Natural killer cell (primary cell): ENCODE measurements at places on chromosomes 1 and 21.

DNA sequence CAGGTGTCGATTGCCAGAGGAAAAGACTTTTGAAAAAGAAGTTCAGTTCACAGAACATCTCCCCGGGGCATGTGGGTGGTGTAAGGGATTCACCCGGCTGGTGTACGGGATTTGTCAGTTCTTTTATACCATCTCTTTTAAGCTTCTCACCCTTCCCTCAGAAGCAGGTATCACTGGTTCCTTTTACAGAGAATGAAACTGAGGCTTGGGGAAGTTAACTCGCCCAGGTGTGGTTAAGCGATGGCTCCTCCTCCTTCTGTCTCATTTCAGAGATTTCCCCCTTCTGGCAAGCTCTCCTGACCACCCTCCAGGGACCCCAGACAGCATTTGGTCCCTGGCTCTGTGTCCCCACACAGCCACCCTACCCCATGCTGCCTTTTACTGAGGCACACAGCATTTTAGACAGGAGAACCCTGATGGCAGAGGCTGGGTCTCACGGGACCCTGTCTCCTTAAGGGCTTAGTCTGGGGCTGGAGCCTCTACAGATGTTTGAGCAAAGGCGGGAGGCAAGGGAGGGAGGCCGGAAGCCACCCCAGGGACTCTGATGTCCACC lies 2.8 kb upstream of the ECE1 start:
- DNase-seq: peak; percentile 80
- H3K4me1 ChIP-seq: peaks cover 82% of the 10 kb centered on the region
- H3K27me3 ChIP-seq: no peaks in the 10 kb centered on the region
- H3K27ac ChIP-seq: peak overlapping the region; percentile 95

GRCh38 chr1:238927899-238928298 lies 458.5 kb upstream of the CHRM3 start:
- no peak for DNase-seq
- no peaks in the 10 kb centered on the region for H3K4me1 ChIP-seq
- no peaks in the 10 kb centered on the region for H3K36me3 ChIP-seq
- H3K27ac ChIP-seq: no peak overlapping the region

GRCh38 chr1:204480515-204480914 lies 14.1 kb downstream of the PIK3C2B start:
- H3K4me1 ChIP-seq: peaks cover 64% of the 10 kb centered on the region
- DNase-seq: no peak
- no peak overlapping the region for H3K4me3 ChIP-seq
- no peaks in the 10 kb centered on the region for H3K36me3 ChIP-seq
- peak overlapping the region; percentile 41 for H3K27ac ChIP-seq

DNA sequence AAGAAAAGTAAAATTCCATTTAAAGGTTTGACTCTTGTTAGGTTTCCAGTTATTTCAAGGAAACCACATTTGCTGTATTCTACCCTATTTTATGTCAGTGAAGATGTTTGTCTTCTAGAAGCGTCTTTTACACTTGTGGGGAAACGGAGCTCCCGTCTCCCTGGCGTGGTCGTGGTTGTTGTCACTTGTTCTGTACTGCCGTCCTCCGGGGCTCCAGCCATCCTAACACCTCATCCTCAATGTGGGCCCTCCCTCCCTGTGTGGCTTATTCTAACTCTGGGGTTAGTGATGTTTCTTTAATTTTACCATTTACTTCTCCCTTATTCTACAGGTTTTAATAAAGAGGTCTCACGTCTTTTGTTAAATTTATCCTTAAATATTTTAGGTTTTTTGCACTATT lies 52.7 kb upstream of the DIP2A start:
- no peak overlapping the region for H3K4me3 ChIP-seq
- no peak for DNase-seq

DNA sequence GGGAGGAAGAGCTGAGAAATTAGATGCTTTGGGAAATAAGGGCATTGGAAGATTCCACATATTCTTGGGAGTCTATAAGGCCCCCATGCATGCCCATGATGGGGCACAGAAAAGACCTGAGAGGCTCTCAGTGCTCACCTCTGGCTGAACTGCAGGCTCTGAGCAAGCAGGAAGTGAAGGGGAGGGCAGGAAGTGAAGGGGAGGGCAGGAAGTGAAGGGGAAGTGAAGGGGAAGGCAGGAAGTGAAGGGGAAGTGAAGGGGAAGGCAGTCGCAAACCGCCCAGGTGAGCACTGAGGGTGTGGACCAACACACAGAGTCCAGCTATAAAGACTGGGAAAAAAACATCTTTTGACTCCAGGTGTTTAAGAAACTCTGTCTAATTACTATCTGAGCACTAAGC lies 3.5 kb downstream of the KRTAP10-9 start:
- H3K27me3 ChIP-seq: no peaks in the 10 kb centered on the region
- H3K27ac ChIP-seq: peak overlapping the region; percentile 26
- DNase-seq: no peak
- no peak overlapping the region for H3K4me3 ChIP-seq
- H3K36me3 ChIP-seq: no peaks in the 10 kb centered on the region

GRCh38 chr1:205236526-205236925 lies 8.8 kb downstream of the TMCC2 start:
- no peak overlapping the region for H3K4me3 ChIP-seq
- H3K36me3 ChIP-seq: no peaks in the 10 kb centered on the region
- H3K27ac ChIP-seq: no peak overlapping the region
- H3K4me1 ChIP-seq: no peaks in the 10 kb centered on the region
- peaks cover 2% of the 10 kb centered on the region for H3K27me3 ChIP-seq

DNA sequence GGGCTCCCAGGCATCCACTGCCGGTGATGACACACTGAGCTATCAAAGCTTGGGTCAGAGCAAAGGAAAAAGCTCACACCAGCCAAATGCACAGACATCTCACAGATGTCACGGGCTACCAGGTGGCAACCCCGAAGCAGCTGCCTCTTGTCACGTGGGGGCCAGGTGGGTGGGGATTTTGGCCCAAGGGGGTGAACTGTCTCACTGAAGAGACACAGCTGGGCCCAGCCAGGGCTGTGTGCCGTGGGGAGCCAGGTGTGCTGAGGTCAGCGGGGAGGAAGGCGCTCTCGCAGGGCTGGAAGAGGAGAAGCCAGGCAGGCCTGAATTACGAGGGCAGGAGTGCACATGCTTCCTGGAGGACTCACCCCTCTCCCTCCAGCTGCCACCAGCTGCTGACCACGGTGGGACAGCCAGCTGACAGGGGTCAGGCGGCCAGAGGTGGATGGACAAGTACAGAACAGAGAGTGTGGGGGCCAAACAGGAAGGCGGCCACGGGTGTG lies 32.4 kb downstream of the KCNN3 start:
- no peaks in the 10 kb centered on the region for H3K4me1 ChIP-seq
- no peak for DNase-seq
- H3K27me3 ChIP-seq: no peaks in the 10 kb centered on the region
- no peak overlapping the region for H3K27ac ChIP-seq

DNA sequence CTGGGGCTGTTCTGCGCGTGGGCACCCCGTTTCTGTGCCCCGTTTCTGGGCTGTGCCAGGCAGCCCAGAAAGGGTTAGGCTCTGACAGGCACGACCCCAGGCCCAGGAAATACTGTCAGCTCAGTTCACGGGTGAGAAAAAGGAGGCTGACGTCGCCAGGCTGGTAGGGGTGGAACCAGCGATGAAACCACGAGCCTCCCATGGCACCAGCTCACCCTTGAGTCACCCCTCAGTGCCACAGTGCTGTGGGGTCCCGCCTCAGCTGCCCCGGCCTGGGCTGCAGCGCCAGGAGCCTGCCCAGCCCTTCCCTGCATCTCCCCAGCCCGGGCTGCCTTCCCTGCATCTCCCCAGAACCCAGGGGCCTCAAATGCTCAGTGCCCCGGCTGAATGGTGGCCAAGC lies 11.5 kb downstream of the MEGF6 start:
- no peaks in the 10 kb centered on the region for H3K36me3 ChIP-seq
- no peak overlapping the region for H3K4me3 ChIP-seq
- no peaks in the 10 kb centered on the region for H3K27me3 ChIP-seq
- H3K4me1 ChIP-seq: peaks cover 41% of the 10 kb centered on the region

DNA sequence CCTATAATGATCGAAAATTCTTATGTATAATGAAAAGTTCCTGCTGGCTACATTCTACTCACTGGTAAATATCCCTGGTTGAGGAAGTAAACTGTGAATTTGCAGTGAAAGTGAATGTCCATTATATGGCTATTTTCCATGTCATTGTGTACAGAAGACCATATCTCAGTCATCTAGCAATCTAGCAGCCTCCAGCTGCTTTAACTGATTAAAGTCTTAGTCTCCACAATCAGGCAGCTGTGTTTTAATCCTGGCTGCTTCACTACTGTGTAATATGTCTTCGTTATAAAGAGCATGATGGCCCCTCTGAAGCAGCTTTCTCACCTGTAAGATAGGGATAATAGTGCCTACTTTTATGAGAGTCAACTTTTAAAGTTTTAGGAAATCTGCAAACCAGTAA lies 11.4 kb downstream of the CLCA2 start:
- no peaks in the 10 kb centered on the region for H3K36me3 ChIP-seq
- no peaks in the 10 kb centered on the region for H3K4me1 ChIP-seq
- H3K27ac ChIP-seq: no peak overlapping the region
- H3K27me3 ChIP-seq: no peaks in the 10 kb centered on the region

GRCh38 chr1:17527036-17527914 lies 12.2 kb upstream of the ARHGEF10L start:
- H3K4me1 ChIP-seq: no peaks in the 10 kb centered on the region
- no peak overlapping the region for H3K27ac ChIP-seq
- no peak for DNase-seq
- H3K27me3 ChIP-seq: no peaks in the 10 kb centered on the region

- no peak overlapping the region for H3K4me3 ChIP-seq
- H3K27me3 ChIP-seq: no peaks in the 10 kb centered on the region
- H3K36me3 ChIP-seq: no peaks in the 10 kb centered on the region
These were observed 65.3 kb upstream of the MAGI3 start for GRCh38 chr1:113325022-113325421.

GRCh38 chr1:203185061-203185461 lies 1.4 kb downstream of the CHI3L1 start:
- no peak for DNase-seq
- no peak overlapping the region for H3K27ac ChIP-seq
- no peaks in the 10 kb centered on the region for H3K36me3 ChIP-seq

DNA sequence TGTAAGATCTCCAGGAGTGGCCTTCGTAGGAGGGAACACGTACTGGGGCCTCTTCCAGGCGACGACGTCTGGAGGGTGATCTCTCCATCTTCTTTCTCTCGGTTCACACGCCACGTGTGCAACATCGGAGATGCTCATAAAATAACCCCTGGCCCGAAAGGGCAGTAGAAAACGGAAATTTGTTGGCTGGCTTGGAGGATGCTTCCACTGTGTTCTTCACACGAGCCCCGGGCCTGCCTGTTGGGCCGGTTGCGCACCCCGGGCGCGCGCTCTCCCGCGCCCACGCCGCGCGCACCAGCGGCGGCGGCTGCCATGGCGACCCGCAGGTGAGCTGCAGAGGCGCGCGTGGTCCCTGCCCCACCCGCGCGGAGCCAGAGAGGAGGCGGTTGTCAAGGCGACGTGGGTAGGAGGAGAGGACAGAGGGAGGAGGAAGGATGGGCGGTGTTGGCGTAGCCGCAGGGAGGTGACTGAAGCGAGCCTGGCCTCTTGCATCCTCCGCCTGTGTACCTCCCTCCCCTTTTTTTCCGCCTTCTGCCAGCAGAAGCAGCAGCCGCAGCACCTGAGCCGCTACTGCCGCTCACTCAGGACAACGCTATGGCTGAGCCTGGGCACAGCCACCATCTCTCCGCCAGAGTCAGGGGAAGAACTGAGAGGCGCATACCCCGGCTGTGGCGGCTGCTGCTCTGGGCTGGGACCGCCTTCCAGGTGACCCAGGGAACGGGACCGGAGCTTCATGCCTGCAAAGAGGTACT lies at the start of gene ELAPOR1:
Gene ELAPOR1, plus strand, starts transcription at position 526 of the 752 bp plus-strand sequence. Its CDS starts 69 bp downstream, at position 595.
- H3K36me3 ChIP-seq: no peaks in the 10 kb centered on the region
- peak within 1 kb of the TSS; percentile 36 for H3K4me3 ChIP-seq

- H3K36me3 ChIP-seq: no peaks in the 10 kb centered on the region
- H3K4me1 ChIP-seq: peaks cover 23% of the 10 kb centered on the region
- peak; percentile 13 for DNase-seq
- no peaks in the 10 kb centered on the region for H3K27me3 ChIP-seq
- no peak overlapping the region for H3K4me3 ChIP-seq
These were observed 49.0 kb upstream of the ACTRT2 start for GRCh38 chr1:2972011-2972878.

DNA sequence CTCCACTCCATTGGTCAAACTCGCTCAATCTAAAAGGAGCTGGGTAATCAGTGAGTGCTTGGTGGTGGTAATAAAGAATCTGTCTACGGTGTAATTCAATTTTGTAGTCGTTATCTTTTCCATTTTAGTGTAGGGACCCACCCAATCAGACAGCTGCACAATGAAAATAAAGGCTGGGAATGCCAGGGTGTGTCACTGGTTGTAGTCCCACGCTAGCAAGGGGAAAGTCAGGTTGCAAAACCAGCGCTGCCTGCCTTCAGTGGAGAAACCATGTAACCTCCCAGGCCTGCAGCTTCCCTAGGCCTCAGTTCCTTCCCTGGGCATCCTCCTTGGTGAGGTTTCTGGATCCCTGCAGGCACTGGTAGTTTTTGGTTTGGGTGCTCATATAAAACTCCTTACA lies 49.4 kb upstream of the PPP2R5A start:
- H3K4me3 ChIP-seq: no peak overlapping the region
- H3K27me3 ChIP-seq: no peaks in the 10 kb centered on the region
- peaks cover 22% of the 10 kb centered on the region for H3K4me1 ChIP-seq

- H3K4me3 ChIP-seq: no peak overlapping the region
- peaks cover 7% of the 10 kb centered on the region for H3K27me3 ChIP-seq
- H3K27ac ChIP-seq: no peak overlapping the region
- DNase-seq: no peak
- H3K4me1 ChIP-seq: peaks cover 22% of the 10 kb centered on the region
These were observed 2.4 kb downstream of the PGLYRP4 start for GRCh38 chr1:153346077-153346723.

DNA sequence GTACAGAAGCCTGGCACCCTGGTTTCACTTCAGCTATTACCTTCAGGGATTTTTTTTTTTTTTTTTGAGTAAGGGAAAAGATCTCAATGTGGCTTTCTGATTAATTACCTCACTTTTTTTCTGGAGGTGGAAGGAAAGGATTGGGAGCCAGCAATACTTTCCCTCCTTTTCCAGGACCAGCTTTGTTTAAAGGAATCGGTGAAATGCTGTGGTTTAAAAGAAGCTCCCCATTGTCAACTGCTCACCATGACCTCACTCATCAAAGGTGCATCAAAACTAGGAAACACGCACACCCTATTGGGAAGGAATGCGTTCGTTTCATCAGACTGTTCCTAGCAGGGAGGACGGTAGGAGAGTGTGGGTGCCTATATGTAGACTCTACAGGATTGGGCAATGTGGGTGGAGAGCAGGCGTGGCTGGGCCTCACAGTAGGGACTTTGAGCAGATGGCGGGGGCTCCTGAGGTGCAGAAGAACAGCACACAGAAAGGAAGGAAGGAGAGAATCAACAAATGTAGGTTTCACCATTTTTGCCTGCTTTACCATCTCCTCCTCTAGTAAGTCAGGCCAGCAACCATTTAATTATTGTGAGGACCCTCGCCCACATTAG lies 13.0 kb downstream of the PHGDH start:
- H3K36me3 ChIP-seq: no peaks in the 10 kb centered on the region
- H3K27ac ChIP-seq: no peak overlapping the region
- H3K4me1 ChIP-seq: no peaks in the 10 kb centered on the region
- H3K4me3 ChIP-seq: no peak overlapping the region
- no peak for DNase-seq

GRCh38 chr1:61839679-61840078 lies 97.4 kb downstream of the PATJ start:
- H3K4me1 ChIP-seq: no peaks in the 10 kb centered on the region
- no peak for DNase-seq
- no peak overlapping the region for H3K4me3 ChIP-seq

GRCh38 chr1:230713547-230713914 lies 391 bp downstream of the AGT start:
- no peaks in the 10 kb centered on the region for H3K27me3 ChIP-seq
- no peak overlapping the region for H3K27ac ChIP-seq
- no peak overlapping the region for H3K4me3 ChIP-seq
